ENCODE measurements at places on chromosomes 12 and 14.

DNA sequence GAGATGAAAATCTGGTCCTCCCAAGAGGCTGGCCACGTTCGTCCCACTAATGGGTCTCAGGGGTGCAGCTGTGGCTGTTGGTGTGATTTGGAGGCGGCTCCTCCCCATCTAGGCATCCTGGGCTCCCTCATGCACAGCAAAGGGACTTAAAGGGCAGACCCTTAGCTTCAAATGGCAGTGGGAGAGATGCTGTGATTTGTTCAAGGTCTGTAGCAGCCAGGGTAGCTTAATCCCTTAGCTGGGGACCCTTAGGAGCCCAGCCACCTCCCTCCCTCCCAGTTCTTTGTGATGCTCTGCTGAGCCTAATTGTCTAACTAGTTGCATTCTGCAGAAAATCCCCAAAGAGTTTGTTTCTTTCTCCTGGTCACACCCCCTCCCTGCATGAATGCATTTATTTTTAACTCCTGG lies 18.3 kb downstream of the DYRK4 start:
- no peak overlapping the region for H3K4me3 ChIP-seq
- H3K4me1 ChIP-seq: peaks cover 1% of the 10 kb centered on the region
- H3K36me3 ChIP-seq: no peaks in the 10 kb centered on the region
- H3K27ac ChIP-seq: no peak overlapping the region
- peaks cover 16% of the 10 kb centered on the region for H3K27me3 ChIP-seq

- peaks cover 2% of the 10 kb centered on the region for H3K4me1 ChIP-seq
- DNase-seq: peak; percentile 75
- H3K4me3 ChIP-seq: no peak overlapping the region
- no peaks in the 10 kb centered on the region for H3K27me3 ChIP-seq
- H3K36me3 ChIP-seq: no peaks in the 10 kb centered on the region
These were observed 2.0 kb upstream of the ART4 start for GRCh38 chr12:14845350-14845750.

DNA sequence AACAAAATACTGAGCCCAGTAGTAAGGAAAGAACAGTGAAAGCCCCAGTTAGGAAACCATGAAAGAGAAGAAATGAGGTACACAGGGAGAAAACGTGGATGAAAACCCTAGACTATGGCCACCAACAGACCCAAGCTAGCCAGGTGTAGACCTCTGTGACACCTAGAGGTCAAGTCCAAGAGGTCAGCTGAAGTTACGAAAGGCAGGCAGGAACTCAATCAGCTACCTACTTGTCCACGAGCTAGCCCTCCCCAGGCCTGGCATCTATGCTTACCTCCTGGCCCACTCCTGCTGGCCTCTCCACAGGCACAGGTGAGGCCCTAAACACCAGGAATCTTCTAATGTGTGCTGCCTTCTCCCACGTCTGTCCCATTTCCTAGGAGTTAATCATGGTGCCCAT lies 48.7 kb downstream of the DPF3 start:
- H3K36me3 ChIP-seq: no peaks in the 10 kb centered on the region
- peaks cover 10% of the 10 kb centered on the region for H3K4me1 ChIP-seq
- no peak overlapping the region for H3K4me3 ChIP-seq
- DNase-seq: no peak
- no peak overlapping the region for H3K27ac ChIP-seq
- H3K27me3 ChIP-seq: no peaks in the 10 kb centered on the region

DNA sequence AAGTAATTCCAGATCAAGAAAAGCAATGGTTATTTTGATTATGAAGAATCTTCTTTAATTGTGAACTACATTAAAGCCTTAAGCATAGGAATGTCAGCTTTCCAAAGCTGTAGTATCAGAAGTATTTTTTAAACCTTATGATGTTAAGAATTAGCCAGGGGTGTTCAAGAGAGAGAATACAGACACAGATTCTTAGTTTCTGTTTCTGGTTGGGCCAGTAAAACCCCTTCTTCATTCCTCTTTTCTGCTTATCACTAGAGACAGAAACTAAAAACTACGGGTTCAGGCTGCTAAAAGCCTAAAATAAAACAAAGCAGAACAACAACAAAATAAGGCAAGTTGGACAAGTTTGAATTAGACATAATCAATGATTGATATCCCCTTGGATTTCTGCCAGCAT lies 38.2 kb downstream of the IFT43 start:
- no peaks in the 10 kb centered on the region for H3K4me1 ChIP-seq
- peaks cover 75% of the 10 kb centered on the region for H3K36me3 ChIP-seq
- no peaks in the 10 kb centered on the region for H3K27me3 ChIP-seq

- peaks cover 42% of the 10 kb centered on the region for H3K36me3 ChIP-seq
- H3K27ac ChIP-seq: no peak overlapping the region
- H3K4me3 ChIP-seq: no peak overlapping the region
These were observed 99.5 kb downstream of the PPP1R12A start for GRCh38 chr12:79835377-79835843.

GRCh38 chr14:59018978-59019377 lies 169.5 kb upstream of the DAAM1 start:
- no peak for DNase-seq
- no peaks in the 10 kb centered on the region for H3K27me3 ChIP-seq
- H3K36me3 ChIP-seq: no peaks in the 10 kb centered on the region
- no peak overlapping the region for H3K27ac ChIP-seq
- H3K4me3 ChIP-seq: no peak overlapping the region
- no peaks in the 10 kb centered on the region for H3K4me1 ChIP-seq

GRCh38 chr12:123250471-123251383 lies 17.5 kb downstream of the MTRFR start:
- H3K27me3 ChIP-seq: no peaks in the 10 kb centered on the region
- H3K36me3 ChIP-seq: peaks cover 44% of the 10 kb centered on the region
- no peak for DNase-seq
- H3K4me3 ChIP-seq: no peak overlapping the region
- peak overlapping the region; percentile 17 for H3K27ac ChIP-seq

All from mesenchymal stem cell (in vitro differentiated cells and primary cell).